ENCODE measurements at places on chromosomes 6 and 20. TPM values are rescaled to one million over a fixed set of nuclear protein-coding genes. Genes with fewer than 3 reads are reported as not detected.
A peak's percentile ranks its signal among the peaks of the same experiment; 100 is the strongest.

DNA sequence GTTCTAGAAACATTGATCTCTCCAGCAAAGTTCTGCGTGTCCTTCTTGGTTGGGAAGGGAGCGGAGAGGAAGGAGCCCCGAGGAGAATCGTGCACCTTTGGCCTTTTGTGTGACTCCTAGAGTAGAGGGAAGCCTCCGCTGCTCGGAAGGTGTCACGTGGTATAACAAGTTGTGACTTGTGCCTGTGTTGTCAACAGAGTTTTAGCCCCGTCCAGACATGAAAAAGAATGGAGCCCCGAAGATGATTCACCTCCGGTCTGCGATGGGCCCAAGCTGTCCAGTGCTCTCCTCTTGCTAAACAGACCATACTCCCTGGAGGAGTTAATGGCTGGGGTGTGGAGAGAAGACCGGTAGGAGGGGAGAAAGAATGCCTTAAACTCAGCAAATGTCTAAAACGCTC is 7.0 kb downstream of the EYA2 start:
- no peak for DNase-seq

The UBE2C gene
- total RNA-seq = 33.0 TPM

- no peak for DNase-seq
These were observed 38.5 kb upstream of the MLIP start for GRCh38 chr6:54072635-54073313.

The POPDC3 gene
- 10.9 TPM for total RNA-seq

GRCh38 chr6:34574647-34575293 is 18.6 kb upstream of the SPDEF start:
- DNase-seq = no peak

The MYB gene
- 0.56 TPM for total RNA-seq

DNA sequence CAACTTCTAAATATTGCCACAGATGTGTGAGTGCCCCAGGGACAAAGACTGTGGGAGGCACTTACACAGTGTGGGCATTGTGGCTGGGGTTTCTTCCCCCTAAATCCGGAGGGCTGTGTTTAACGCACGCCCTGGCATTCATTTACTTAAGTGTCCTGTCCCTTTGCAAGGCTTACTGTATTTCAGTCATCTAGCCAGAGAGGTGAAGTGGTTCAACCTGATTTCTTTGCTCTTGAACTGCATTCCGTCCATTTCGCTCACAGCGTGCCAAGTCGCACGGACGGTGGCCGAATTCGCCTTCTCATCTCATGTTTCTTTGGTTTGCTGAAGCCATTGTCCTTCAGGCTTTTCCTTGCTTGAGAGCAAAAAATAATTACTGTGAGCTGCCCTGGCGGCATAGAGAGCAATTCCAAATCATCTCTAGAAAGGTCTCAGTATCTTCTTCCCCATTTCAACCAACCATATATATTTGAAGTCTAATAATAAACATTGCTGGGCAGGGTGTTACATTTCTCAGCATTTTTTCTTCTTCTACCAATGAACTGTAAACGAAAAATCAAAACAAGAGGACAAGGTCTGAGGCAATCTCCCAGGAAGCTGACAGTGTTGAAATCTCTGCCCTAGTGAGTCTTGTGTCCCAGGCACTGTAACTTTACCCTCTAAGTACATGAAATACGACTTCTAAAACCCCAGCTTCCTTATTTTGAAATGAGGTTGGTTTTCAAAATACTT is 16.9 kb downstream of the SYTL3 start:
- DNase-seq = no peak

DNA sequence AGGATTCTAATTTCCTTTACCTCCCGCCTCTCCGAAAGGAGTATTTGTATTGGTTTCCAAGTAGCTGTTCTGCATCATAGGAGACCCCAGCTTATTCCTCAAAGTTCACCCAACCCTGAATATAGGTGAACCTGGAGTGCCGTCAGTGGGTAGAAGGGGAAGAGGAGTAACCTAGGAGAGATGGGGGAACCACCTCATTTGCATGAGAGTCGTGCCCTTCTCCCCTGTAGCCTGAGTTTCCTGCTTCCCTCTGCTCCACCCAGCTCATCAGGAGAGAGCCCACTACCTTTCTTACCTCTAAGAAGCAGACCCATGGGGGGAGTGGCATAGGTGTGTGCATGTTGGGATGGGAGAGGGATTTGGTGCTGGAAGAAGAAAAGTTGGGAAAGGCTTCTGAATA is 17.3 kb upstream of the WFDC2 start:
- no peak for DNase-seq

- no peak for DNase-seq
These were observed 19.0 kb downstream of the RAB44 start for GRCh38 chr6:36716476-36717093.

- DNase-seq = peak; percentile 28
These were observed 43.2 kb upstream of the OSTM1 start for GRCh38 chr6:108117427-108118358.

The MTO1 gene
- total RNA-seq = 26.6 TPM

- DNase-seq = no peak
These were observed 16.6 kb downstream of the CHMP4B start for GRCh38 chr20:33827634-33828325.

DNA sequence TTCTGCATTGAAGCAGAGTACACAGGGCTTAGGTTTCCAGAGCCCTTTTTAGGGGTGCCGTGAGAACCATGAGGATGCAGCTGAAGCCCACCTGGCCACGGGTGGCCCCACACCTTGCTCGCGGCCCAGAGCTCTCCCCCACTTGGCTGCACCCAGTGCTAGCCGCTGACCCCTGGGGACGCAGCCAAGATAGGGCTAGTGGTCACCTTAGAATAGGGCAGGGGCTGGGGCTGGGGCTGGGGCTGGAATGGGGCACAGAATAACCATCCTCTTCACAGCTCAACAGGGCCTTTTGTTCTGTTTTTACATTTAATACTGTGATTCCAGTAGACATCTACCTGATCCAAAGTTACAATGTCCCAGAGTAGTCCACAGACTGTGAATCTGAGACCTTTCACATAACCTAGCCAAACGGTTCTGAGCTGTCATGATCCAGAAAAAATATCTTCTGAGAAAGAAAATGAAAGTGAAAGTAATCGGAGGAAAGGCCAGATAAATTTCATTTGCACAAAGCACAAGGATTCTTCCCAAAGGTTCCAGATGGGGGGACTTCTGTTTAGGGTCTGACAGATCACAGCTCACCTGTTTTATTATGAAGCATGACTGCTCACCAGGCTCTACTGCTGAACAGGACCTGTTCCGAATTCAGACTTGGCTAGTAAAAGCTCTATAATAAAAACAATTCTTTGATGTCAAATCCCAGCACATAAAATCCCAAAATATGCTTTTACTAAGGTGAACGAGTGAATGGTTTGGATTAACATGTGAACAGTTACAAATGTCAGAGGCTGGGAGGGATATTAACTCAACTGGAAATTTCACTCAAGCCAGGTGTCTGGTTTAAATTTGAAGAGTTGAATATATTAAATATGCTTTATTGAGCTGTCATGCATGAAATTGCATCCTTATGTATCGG is 401.9 kb downstream of the THBS2 start:
- DNase-seq = no peak

DNA sequence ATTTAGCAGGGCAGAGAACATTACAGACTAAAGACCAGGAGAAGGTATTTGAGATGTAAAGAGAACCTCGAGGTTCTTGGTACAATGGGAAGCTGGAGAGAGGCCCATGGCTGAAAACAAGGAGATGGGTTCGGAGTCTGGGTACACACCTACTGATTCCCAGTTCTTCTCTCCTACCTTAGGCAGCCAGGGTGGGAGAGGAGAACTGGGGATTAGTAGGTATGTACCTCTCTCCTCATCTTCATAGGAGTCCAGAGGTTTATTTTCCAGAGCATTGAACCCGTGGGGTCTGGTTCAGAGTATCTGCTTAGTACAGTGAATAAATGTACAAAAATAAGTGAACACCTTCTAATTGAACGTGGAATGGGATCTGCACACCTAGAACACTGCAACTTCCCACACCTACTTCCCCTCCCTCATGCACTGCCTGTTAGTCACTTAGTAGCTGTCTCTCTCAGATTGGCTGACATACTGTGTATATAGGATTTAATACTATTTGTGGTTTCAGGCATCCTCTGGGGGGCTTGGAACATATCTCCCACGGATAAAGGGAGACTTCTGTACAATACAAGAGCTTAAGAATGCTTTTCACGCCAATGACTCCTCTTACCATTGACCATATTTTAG is 23.5 kb upstream of the NUP153 start:
- DNase-seq = no peak

GRCh38 chr6:107719160-107719559 is 105.0 kb downstream of the SCML4 start:
- DNase-seq = no peak

The KCNK15 gene
- 0.22 TPM for total RNA-seq

DNA sequence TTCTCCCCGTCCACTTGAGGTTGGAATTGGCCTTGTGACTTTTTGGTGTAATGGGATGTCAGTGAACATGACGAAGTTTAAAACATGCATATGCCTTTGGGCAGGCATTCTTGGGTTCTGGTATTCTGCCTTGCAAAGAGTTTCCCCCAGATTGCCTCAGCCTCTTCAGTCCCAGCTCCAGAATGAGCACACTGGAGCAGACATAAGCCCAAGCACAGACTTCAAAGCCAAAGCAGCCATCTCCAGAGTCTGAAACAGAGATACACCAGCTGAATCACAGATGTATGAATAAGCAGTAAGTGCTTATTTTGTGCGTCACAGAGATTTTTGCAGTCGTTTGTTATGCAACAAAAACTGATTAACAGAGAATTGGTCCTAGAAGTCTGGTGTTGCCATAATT is 546.0 kb downstream of the FRK start:
- DNase-seq = no peak

GRCh38 chr6:157679605-157680580 is 143.2 kb upstream of the SNX9 start:
- no peak for DNase-seq

DNA sequence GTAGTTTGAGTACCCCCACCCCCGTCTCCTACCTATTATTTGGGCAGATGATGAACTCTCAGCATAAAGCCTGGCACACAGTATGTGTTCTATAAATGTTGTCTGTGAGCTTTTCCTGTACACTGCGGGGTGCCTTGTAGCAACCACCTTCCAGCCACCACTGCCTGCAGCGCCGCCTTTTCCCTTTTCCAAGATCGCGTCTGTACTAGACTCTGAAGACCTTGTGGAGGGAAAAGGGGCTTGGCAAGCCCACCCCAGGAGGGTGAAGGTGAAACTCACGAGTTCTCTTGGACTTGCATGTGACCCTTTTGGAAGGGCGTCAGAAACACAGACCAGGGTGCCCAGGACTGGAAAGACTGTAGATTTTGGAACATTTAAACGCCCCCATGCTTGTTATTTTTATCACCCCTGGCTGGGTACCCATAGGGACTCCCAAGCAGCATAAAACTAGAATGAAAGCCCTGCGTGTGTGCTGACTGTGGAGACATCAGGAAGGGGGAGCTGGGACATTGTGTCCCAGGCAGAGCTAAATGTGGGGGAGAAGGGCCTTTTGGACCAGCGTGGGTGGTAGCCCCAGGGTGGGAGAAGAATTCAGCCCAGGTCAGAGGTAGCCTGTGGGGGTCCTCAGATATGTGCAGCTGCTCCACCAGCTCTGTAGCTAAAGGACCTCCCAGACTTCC is 8.3 kb downstream of the BAK1 start:
- DNase-seq = no peak

DNA sequence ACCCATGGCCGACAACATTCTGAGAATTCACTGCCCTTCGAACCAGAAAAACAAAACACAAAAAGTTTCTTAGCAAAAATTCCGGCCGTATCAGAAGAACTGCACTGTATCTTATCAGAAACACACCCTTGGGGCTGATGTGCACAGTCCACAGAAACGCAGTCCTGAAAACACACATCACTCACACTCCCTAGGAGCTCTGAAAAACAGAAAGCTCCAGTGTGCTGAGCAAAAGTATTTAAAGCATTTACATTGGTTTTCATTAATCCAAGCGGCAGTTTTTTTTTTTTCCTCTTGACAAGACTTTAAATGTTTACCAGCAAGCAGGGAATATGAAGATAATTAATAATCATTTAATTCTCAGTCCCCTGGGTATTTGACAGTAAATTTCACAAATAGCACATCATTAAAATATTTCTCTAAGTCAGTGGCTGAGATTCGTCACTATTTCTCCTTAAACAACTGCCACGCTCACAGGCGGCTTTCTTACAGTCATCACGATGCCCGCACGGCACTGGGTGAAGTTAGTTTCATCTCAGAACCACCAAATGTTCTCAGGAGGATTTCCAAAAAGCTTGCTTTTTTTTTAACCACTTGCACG is 13.3 kb downstream of the NFATC2 start:
- no peak for DNase-seq

GRCh38 chr6:52815167-52816092 is 11.8 kb upstream of the GSTA1 start:
- DNase-seq = peak; percentile 43

The C20orf144 gene
- not detected for total RNA-seq

The CCM2L gene
- 6.3 TPM for total RNA-seq

GRCh38 chr6:168158213-168158979 is 79.4 kb upstream of the FRMD1 start:
- no peak for DNase-seq

GRCh38 chr6:33846226-33846625 is 42.4 kb upstream of the MLN start:
- no peak for DNase-seq

DNA sequence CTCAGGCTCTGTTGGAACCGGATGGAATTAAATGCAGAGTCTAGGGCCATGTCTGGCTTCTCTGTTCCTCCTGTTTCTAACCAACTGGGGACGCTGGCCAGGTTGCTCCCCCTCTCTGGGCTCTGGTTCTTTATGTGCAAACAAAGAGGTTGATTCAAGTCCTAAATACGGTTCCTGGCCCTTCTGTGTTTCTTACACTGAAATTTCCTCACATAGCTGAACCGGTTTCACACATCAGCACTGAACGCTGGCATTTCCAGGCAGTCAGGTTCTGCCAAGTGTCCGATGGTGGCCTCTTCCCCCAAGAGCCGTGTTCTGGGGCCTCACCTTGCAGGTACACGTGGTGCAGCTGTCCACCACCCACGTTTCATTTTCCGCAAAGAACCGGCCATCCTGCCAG is 13.5 kb downstream of the THBS2 start:
- DNase-seq = no peak

DNA sequence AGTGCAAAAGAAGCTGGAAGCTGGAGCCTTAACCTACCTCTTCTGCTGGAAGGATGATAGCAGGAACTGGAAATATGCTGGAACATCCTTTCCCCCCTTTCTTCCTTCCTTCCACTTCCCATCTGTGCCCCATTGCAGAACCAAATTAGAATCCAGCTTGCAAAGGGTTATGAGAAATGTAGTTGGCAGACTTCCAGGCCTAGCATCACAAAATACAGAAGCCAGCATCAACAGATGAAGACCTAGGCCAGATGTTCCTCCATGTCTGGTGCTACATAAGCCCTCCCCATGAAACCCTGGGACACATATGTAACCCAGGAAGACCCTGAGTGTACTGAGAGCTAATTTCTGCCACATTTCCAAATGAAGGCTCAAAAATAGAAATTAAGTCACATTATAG is 40.0 kb upstream of the TFAP2B start:
- no peak for DNase-seq

Measured in glutamatergic neuron (in vitro differentiated cells).